ENCODE measurements at places on chromosomes 6 and 20.

DNA sequence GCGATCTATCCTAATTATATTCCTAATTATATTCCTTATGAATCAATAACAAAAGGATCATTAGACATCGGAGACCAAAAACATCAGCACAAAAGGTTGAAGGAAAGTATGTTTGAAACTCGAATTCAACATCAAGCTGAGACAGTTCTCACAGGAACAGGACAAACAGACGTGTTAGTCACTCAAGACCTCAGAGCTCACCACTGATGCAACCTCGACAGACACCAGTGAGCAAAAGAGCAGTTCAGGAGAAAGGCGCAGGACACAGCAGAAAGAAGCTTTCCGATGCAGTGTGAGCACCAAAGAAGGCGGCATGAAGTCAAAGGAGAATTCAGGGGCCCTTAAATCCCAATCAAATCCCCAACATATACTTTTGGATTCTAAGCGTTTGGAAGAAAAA, 6.3 kb upstream of the RAMACL start:
- H3K27me3 ChIP-seq: no peaks in the 10 kb centered on the region
- H3K4me1 ChIP-seq: peaks cover 27% of the 10 kb centered on the region
- no peak overlapping the region for H3K27ac ChIP-seq
- DNase-seq: no peak
- no peaks in the 10 kb centered on the region for H3K36me3 ChIP-seq
- no peak overlapping the region for H3K4me3 ChIP-seq

DNA sequence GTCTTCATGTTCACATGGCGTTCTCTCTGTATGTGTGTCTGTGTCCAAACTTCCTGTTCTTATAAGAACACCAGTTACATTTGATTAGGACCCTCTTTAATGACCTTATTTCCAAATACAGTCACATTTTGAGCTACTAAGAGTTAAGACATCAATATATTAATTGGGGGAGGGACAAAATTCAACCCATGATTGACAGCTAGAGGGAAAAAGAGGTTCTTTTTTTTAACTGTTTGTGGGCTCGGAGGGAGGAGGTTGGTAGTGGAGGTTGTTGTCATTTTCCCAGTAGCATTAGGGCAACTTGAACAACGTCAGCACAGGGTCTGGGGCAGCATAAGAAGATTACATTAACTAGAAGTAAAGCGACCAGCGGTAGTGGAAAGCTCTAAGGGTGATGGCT, 2.3 kb upstream of the GMDS start:
- peaks cover 16% of the 10 kb centered on the region for H3K36me3 ChIP-seq
- H3K4me3 ChIP-seq: no peak overlapping the region
- H3K27ac ChIP-seq: no peak overlapping the region
- no peaks in the 10 kb centered on the region for H3K27me3 ChIP-seq

- peaks cover 22% of the 10 kb centered on the region for H3K27me3 ChIP-seq
- DNase-seq: no peak
- no peaks in the 10 kb centered on the region for H3K36me3 ChIP-seq
- no peaks in the 10 kb centered on the region for H3K4me1 ChIP-seq
- H3K4me3 ChIP-seq: no peak overlapping the region
Measured at GRCh38 chr6:36329798-36330291, 6.8 kb downstream of the BNIP5 start.

DNA sequence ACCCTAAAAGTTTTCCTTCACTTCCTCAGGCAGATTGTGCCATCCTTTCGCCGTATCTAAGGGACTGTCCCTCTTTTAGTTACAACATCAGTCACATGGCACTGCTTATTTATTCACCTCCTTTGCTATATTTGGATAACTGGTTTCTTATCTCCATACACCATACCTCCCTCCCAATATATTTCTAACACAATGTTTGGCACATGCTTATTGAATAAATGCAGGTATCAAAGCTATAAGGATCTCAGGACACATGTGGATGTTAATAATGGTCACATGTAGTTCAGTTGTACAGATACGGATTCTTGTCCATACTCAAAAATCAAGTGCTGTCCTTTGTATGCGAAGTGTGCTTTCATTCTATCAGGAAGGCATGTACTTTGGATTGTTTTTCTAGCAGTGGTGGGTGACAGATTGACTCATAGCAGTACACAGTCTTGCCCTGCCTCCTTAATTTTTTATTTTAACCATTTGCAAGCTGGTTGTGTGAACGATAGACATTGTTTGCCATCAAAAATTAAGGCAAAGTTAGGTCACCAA, 407.1 kb upstream of the RUNX2 start:
- H3K27ac ChIP-seq: no peak overlapping the region
- H3K4me3 ChIP-seq: no peak overlapping the region
- no peak for DNase-seq
- no peaks in the 10 kb centered on the region for H3K4me1 ChIP-seq
- H3K36me3 ChIP-seq: no peaks in the 10 kb centered on the region

GRCh38 chr6:88263591-88263990, 97.4 kb upstream of the CNR1 start:
- H3K27ac ChIP-seq: no peak overlapping the region
- no peak overlapping the region for H3K4me3 ChIP-seq
- DNase-seq: no peak
- no peaks in the 10 kb centered on the region for H3K27me3 ChIP-seq
- no peaks in the 10 kb centered on the region for H3K4me1 ChIP-seq
- H3K36me3 ChIP-seq: no peaks in the 10 kb centered on the region

- no peak overlapping the region for H3K4me3 ChIP-seq
- no peaks in the 10 kb centered on the region for H3K27me3 ChIP-seq
- H3K4me1 ChIP-seq: no peaks in the 10 kb centered on the region
- no peak overlapping the region for H3K27ac ChIP-seq
- no peak for DNase-seq
Measured at GRCh38 chr20:4568361-4568959, 153.2 kb upstream of the PRND start.

DNA sequence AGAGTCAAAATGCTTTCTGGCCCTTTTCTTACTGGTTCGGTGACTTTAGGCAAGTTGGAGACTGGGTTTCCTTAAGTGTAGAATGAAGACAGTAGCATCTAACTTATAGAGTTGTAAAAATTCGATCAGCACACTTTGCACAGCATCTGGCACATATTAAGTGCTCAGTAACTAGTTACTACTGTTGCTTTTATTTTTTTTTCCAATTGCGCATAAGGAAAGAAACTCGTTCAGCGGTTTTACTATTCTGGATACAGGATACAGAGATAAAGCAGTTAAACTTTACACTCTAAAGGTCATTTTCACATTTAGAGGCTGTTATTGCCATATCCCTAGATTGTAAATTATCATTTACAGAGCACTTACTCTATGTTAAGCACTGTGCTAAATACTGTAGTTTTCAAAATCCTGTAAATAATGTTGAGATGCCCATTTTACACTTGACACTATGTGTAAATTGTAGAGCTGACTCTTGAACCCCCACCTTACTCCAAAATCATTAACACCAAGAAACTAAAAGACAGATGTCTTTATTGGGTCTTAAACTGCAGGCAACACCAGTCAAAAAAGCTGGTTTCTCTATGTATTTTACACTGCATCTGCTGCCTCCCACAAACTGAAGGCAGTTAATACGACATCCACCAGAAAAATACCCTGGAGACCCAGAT, 886 bp downstream of the ROMO1 start:
- H3K27ac ChIP-seq: peak overlapping the region; percentile 94
- H3K27me3 ChIP-seq: no peaks in the 10 kb centered on the region
- no peaks in the 10 kb centered on the region for H3K36me3 ChIP-seq
- DNase-seq: no peak
- peaks cover 28% of the 10 kb centered on the region for H3K4me1 ChIP-seq
- H3K4me3 ChIP-seq: peak overlapping the region; percentile 89

DNA sequence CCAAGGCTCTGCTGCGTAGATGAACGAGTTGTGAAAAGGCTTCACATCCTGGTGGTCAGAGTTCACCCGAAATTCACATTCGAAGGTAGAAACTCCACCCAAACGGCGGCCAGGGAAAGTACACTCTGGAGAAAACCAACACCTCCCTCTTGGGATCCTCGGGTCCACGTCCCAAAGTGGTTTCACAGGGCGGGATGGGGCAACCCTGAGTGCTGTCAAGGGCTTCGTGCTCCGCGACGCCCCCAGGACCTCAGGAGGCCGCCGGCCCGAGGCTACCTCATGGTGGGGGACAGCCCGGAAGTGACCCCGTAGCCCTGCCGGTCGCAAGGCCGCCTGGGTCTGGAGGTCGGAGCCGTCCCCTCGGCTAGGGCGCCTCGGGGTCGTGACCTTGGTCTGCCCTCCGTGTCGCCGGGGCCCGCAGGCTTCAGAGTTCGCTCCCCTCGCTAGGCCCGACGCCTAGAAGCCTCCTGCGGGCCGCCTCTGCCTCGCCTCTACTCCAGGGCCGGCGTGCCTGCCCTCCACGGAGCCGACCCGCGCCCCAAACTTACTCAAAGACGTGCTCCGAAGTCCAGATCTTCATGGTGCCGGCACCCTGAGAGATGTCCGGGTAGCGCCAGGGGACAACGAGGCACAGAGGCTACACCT, at the start of gene PRELID3B:
Gene PRELID3B (minus strand): TSS at position 636 of the 645 bp plus-strand sequence. CDS start 56 bp downstream, at position 580.
- DNase-seq: no peak
- H3K27ac ChIP-seq: peak within 1 kb of the TSS; percentile 91
- H3K4me1 ChIP-seq: peaks cover 30% of the 10 kb centered on the region
- peak within 1 kb of the TSS; percentile 87 for H3K4me3 ChIP-seq

- H3K27me3 ChIP-seq: no peaks in the 10 kb centered on the region
- no peaks in the 10 kb centered on the region for H3K36me3 ChIP-seq
- peaks cover 3% of the 10 kb centered on the region for H3K4me1 ChIP-seq
- H3K4me3 ChIP-seq: no peak overlapping the region
Measured at GRCh38 chr6:7812623-7813022, 86.7 kb downstream of the BMP6 start.

DNA sequence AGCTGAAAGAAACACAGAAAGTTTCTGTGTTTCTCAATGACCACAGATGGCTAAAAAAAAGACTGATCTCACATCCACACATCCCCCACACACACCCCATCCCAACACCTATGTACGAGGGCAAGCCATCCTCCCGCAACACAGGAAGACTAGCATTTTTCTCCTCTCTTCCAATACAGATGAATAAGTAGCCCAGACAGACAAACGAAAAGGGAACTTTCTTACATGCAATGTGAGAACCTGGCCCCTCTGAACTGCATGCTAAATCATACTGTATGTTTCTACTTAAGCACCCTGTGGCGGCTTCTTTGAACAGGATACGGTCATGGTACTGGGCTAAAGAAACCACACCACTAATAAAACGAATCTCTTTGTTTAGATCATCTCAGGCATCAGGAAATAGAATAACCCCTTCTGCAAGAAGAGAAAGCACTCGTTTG, 116.2 kb downstream of the GMDS start:
- DNase-seq: no peak
- H3K27me3 ChIP-seq: no peaks in the 10 kb centered on the region
- H3K4me3 ChIP-seq: no peak overlapping the region
- H3K36me3 ChIP-seq: no peaks in the 10 kb centered on the region
- H3K27ac ChIP-seq: no peak overlapping the region

DNA sequence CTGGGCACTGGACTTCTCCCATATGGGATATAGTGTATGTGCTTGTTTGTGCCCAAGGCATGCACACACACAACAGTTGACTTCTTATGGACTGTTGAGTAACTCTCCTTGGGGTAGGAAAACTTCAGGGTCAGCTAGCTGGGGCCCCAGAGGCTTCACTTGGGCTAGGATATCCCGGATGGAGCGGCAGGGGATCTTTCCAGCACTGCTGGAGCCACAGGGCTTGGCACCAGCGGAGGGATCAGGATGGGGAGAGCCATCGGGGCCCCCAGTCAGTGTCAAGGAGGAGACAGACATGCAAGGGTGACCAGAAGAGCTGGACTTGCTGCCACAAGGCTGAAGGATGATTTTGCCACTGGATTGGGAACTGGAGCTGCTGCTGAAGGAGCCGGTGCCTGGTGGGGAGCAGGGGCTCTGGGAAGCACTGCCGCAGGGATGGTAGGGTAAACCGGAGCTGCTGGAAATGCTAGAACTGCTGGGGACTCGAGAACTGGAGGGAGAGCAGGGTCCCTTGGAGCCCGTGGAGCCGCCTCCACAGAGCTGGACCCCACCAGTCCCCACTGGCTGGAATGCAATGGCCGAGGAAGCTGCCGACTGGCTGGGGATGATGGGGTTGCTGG, 1.5 kb downstream of the PSORS1C1 start:
- no peak overlapping the region for H3K27ac ChIP-seq
- no peaks in the 10 kb centered on the region for H3K4me1 ChIP-seq
- no peak for DNase-seq
- H3K36me3 ChIP-seq: no peaks in the 10 kb centered on the region

DNA sequence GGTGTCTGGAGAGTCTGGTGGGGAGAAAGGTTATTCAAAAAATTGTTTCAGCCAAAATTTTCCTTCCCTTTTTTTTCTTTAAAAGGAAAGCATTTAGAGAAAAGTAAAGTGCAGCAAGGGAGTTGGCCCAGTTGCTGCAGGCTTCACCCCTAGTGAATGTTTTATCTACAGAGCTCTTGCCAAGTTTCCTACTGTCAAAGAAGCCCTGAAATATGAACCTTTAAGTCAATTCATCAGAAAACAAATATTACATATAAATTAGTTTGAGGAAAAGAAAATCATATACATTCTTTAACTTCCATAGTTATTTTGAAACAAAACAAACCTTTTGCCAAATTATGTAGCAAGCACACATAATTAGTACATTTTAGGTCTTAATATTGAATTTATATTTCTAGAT, 25.0 kb upstream of the HMGCLL1 start:
- H3K36me3 ChIP-seq: no peaks in the 10 kb centered on the region
- no peak overlapping the region for H3K27ac ChIP-seq
- no peak overlapping the region for H3K4me3 ChIP-seq
- DNase-seq: no peak

GRCh38 chr6:12077021-12077710, 65.1 kb downstream of the HIVEP1 start:
- no peak overlapping the region for H3K4me3 ChIP-seq
- no peaks in the 10 kb centered on the region for H3K27me3 ChIP-seq
- DNase-seq: no peak
- H3K27ac ChIP-seq: no peak overlapping the region
- H3K36me3 ChIP-seq: no peaks in the 10 kb centered on the region
- H3K4me1 ChIP-seq: no peaks in the 10 kb centered on the region

GRCh38 chr20:56429502-56429901, 17.4 kb downstream of the CASS4 start:
- no peaks in the 10 kb centered on the region for H3K36me3 ChIP-seq
- no peaks in the 10 kb centered on the region for H3K4me1 ChIP-seq
- H3K27me3 ChIP-seq: no peaks in the 10 kb centered on the region
- DNase-seq: no peak

DNA sequence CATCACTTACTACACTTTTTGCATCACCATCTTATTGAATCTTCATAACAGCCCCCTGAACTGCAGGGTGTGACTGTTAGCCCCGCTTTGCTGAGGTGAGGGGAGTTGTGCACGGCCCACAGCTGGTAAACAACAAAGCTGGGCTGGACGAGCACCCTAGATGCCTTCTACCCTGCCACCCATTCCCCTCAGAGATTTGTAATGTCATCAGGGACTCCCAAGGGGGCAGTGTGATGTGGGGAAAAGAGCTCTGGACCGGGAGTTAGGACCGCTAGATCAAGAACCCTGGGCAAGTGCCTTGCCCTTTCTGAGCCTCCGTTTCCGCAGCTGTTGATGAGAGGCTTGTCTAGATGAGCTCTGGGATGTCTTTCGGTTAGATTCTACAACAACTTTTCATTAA, 20.9 kb downstream of the PKIG start:
- H3K27ac ChIP-seq: no peak overlapping the region
- H3K36me3 ChIP-seq: peaks cover 14% of the 10 kb centered on the region
- H3K27me3 ChIP-seq: no peaks in the 10 kb centered on the region
- no peak overlapping the region for H3K4me3 ChIP-seq
- DNase-seq: no peak
